ENCODE measurements at places on chromosomes 11 and 22.

GRCh38 chr11:83427501-83427900 is 141.3 kb upstream of the CCDC90B start:
- no peak for DNase-seq

GRCh38 chr11:118491041-118491440 is 36.2 kb upstream of the TTC36 start:
- no peak for DNase-seq

- DNase-seq: no peak
Observed at GRCh38 chr11:5288108-5288905, 13.4 kb downstream of the OR51B4 start.

DNA sequence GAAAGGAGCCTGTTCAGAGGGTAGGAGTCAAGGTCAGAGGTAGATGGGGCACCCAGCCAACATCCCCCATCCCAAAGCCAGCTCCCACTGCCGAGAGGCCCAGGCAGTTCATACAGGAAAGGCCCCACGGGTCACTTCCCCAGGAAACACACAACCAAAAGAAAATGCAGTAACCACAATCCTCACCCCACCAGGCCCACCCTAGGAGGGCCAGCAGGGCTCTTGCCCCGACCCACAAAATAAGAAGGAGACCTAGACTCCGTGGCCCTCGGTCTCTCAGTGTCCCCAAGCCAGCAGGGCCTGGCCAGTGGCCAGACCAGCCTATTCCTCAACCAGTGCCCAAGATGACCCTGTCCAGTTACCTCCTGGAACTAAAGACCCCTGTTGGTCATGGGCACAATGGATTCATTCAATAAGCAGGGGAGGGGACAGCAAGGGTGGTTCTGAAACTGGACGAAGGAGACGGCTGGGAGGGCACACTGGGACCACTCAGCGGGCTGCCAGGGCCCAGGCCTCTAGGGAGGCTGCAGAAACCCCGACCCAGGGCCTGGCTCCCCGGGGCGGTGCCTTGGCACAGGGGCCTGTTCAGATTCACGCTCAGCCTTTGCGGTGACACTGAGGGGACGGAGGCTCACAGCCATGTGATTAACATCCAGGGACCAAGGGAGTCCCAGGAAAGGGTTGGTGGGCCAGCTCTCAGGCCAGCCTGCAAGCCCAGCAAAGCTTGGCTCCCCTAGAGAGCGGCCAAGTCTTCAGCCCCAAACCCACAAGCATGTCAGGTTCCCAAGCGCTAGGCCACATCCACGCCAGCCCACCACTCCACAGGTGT is 5.5 kb downstream of the RAB3IL1 start:
- DNase-seq: no peak

DNA sequence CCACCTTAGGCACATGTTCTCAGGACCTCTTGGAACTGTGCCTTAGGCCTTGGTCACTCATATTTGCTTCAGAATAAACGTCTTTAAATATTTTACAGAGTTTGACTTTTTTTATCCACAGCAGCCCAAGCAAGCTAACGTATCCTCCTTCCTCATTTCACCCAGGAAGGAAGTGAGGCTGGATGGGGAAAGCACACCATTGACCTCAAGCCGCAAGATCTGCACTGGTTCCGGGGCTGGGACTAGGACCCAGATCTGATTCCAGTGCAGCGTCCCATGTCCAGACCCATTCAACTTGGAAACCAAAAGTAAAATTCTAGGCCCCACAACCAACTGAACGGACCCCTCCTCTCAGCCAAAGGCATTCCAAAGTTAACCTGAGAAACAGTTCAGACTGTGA is 2.4 kb upstream of the LGALS12 start:
- no peak for DNase-seq

- no peak for DNase-seq
Observed at GRCh38 chr11:79150966-79151365, 289.9 kb downstream of the TENM4 start.

GRCh38 chr11:70527429-70528045 is 129.2 kb downstream of the CTTN start:
- no peak for DNase-seq

DNA sequence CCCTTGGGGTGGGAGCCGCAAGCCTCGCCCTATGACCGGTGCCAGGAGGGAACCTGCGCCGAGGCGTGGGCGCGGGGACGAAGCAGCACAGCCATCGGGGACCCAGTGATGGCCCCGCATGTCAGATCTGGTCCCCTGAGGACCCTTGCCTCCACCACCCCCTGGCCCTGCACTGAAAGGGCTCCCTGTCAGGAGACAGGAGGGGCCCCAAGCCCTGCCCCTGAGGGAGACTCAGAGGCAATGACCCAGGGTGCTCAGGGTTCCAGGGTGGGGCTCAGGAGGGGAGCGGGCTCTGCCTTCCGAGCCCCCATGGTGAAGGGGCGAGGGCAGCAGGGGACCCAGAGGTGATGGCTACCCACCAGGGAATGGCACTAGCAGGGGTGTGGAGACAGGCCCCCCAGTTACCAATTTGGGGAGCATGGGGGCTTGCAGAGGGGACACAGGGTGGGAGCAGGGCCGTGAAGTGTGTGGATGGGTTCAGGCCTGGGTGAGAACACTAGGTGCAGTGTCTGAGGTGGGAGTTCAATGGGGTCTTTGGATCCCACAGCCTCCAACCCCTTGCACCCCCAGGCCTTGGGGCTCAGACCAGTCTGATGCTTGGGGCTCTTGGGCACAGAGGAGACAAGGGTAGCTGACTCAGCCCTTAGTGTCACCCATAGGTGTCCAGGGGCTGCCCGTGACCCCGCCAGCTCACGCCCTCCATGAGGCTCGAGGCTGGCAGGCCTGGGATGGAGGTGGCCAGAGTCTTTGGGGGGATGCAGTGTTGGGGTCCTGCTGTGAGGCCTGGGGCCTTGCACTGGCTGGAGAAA is 499 bp downstream of the LRRC56 start:
- DNase-seq: no peak

DNA sequence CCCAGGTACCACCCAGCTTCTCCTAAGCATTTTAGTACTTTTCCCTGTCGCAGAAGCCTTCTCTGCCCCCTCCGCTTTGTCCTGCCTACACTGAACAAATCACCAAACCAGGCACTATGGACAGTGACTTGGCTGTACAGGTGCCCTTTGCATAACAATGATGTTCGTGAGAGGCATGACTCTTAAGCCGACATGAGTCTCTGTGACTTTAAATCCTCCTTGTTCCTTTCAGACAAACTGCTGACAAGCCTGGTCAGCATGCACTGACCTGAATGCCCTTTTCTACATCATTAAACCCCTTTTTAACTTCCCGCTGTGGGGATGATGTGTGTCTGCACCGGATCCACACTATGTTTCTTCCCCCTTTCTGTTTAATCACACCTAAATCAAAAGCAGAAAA is 16.6 kb downstream of the CAVIN3 start:
- DNase-seq: no peak

GRCh38 chr11:15845261-15845660 is 511.1 kb downstream of the SOX6 start:
- DNase-seq: no peak

DNA sequence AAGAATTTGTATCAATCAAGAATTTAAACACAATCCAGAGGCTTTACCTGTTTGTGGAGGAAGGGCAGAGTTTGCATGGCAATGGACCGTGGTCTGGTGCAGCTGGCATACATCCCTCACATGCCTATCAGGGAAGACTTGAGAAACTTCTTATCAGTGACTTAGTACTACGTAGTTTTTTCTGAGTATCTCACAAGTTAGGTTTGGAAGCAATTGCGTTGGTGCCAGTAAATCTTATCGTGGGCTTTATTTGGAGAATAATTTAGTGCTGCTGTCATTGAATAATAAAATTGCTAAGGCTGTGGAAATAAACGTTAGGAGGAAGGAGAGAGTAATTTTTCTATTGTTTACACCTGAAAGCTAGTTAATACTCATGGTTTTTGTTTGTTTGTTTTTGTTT is 72.3 kb downstream of the PRMT3 start:
- no peak for DNase-seq

DNA sequence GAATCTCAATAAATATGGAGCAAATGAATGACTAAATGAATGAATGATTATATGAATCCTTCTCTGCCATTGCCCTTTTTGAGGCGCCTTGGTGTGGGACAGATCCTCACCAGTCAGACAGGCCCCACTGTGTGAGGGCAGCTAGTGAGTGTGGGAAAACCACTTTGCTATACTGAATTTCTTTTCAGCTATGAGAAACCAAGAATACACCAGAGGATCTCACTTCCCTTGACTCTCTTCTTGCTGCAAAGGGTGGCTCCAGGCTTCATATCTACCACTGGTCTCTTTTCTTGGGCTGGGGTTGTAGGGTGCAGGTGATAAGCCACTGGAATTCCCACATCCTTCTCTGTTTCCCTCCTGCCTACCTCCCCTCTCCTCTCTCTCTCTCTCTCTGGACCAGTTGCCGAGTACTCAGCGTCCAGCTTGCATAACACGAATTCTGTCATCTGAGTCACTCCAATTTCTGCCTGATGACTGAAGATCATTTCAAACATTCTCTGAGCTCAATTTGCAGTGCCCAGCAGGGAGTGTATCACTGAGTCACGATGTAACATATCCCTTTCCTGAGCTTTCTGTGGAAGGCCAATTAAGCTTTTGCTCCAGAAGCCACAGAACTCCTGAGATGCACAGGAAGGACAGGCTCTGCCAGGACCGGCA is 304.3 kb upstream of the NCAM1 start:
- peak; percentile 40 for DNase-seq

DNA sequence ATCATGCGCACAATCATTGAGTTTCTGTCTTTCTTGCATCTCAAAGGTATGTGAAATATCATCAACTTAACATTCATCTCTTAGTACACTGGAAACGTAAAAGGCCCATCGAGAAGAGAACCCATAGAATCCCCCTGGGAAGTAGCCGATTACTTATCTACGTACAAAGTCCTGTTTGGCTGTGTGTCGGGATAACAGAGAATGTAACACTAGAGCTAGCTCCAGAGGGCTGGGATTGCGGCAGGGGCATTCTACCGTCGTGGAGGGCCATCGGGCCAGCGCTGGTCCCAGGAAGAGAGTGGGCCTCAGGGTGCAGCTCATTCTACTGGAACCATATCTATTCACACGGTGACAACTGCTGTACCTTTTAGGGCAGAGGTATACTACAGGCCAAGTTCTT is 4.5 kb downstream of the GAL start:
- DNase-seq: no peak

DNA sequence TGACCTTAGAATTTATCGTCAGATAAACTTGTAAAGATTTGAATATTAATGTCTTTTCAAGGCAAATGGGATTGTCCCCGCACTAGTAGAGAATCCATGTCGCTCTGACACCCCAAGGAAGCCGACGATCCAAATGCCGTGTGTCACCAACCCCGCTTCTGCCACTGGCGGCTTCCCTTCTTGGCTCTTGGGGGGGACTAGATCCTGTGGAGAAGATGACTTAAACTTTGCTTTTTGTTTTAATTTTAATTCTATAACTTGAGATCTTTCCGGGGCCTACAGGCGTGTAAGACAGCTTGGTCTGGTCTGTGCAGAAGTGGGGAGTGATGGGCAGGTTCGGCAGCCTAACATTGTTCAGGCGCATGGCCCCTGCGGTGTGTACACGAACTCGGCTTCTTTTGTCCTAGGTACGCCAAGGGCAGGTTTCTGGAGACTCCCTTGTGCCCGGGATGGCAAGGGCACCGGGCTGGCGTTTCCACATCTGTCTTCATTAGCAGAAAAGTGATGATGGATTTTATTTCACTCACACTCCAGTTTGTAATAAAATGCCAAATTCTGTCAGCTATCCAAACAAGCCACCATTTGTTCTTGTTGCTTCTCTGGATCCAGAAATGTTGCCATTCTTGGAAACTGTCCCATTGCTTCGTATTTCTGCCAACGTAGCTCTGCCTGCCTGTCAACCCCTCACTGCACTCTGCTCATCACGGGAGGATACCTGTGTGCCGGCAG is 6.7 kb downstream of the YDJC start:
- no peak for DNase-seq

DNA sequence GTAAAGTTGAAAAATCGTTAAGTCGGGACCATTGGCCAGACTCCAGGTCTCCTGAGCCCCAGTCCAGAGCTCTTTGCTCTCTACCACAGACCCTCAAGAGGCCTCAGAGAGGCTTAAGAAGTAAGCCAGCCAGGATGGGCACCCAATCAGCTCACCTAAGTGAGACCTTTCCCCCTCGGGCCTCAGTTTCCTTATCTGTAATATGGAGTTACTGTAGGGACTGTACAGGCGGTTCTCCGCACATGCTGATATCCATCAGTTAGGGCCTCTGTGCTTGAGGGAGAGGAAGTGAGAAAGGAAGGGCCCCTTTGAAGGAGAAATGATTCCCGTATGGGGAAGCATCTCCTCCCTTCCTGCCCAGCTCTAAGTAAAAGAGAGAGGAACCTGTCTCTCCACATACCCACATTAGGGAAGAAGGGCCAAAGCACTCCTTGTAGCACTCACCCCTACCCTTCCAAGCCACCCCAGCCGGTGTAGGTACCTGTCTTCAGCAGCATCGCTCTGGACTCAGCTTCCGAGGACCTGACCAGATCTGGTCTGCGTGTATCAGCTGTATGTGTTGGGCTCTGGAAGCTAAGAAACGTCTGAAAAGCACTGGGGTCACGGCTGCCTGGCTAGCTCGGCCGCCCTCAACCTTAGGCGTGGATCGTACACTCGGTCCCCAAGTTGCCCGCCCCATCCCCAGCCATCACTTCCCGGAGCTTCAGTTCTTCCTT is 653 bp downstream of the NAGA start:
- DNase-seq: no peak

DNA sequence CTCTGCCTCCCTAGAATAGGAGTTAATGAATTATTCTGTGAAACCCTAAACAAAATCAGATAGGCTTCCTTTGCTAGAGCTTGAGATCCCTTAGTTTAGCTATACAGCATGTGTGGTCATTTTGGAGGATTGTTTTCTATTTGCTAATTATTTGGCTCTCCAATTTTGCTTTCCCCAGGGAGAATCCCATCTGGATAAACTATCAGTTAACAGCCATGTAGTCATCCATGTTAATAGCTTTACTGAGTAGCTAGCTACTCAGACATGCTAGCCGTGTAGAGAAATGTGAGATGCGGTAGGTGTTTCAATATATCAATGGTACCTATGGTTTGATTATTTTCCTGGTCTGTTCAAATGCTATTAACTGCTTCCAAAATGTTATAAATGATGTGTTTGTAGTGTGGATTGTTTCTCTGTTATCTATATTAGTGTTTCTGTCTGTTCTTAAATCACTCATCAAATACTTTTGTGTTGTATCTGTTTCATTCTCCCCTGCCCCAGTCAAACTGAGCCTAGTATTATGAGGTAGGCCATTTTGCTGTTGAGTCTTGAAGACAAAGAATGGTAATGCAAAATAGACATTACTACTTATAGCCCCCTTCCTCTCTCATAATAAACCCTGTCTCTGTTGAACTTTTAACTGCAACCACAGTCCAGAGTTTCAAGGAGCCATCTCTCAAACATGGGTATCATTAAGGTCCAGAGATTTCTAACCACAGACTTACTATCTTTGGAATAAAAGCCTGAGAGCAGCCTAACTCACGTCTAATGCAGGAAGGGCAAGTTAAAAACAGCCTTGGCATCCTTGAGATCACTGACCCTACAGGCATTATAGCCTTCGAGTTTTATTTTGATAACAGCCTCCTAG is 56.1 kb upstream of the GRAMD1B start:
- DNase-seq: no peak

Measured in AG04449 (cell line).